Stimulated activated CD4-positive, alpha-beta T cell treated with anti-CD3 and anti-CD28 coated beads, Interleukin-15, amount 100 ng/mL, for 1 hour (primary cell): ENCODE measurements at places on chromosomes 7 and 10.
A peak's percentile ranks its signal among the peaks of the same experiment; 100 is the strongest.

- DNase-seq, result no peak
Observed at GRCh38 chr7:154644366-154644765, 358.6 kb downstream of the PAXIP1 start.

DNA sequence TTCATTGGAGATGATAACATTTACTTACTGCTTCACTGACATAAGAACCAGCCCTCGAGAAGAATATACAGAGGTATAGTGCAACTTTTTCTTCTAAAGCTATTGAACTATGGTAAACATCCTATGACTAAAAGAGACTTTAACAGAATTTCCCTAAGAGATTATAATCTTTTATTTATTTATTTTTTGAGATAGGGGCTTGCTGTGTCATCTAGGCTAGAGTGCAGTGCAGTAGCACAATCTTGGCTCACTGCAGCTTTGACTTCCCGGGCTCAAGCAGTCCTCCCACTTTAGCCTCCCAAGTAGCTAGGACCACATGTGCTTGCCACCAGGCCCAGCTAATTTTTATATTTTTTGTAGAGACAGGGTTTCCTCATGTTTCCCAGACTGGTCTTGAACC is 258.5 kb upstream of the FERD3L start:
- DNase-seq, result no peak

DNA sequence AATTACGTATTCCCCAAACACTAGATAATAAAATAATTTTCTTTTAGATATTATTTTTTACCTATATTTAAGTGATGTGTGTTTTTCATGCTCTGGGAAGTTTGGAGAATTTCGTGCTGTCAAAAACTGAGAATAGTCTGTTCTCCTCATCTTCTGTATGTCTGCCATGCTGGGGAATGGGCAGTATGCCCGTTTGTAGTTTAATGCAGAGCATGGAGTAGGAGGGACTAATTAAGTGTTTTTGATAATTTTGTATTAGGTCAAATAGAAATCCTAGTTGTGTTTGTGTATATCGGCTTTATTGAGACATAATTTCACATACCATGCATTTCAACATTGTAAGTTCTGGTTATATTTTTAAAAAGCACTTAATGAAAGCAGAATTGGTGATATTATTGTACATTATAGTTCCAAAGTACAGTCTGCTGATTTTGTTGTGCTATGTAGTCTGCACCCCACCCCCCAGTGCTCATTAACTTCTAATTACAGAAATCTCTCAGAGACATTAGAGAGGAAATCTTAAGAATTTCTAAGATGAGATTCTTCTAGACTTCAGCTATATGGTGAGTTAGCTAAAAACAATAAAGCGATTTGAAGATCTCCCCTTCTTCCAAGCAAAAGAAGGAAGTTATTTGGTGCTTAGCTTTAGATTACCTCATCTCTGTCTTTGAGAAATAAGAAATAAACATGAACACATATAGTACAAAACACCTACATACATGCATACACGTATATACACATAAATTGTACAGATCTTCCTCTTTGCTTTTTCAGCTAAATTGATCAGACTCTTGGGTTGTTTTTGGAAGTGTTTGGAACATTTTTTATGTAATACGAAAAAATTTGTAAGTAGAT is 22.2 kb downstream of the ZRANB1 start:
- DNase-seq, result no peak

GRCh38 chr10:72855790-72856189 is 37.7 kb upstream of the OIT3 start:
- DNase-seq, result no peak

- DNase-seq, result no peak
Observed at GRCh38 chr7:80858141-80858903, 60.5 kb downstream of the SEMA3C start.

- DNase-seq, result no peak
Observed at GRCh38 chr7:149621776-149622175, 124.2 kb upstream of the ZNF746 start.

DNA sequence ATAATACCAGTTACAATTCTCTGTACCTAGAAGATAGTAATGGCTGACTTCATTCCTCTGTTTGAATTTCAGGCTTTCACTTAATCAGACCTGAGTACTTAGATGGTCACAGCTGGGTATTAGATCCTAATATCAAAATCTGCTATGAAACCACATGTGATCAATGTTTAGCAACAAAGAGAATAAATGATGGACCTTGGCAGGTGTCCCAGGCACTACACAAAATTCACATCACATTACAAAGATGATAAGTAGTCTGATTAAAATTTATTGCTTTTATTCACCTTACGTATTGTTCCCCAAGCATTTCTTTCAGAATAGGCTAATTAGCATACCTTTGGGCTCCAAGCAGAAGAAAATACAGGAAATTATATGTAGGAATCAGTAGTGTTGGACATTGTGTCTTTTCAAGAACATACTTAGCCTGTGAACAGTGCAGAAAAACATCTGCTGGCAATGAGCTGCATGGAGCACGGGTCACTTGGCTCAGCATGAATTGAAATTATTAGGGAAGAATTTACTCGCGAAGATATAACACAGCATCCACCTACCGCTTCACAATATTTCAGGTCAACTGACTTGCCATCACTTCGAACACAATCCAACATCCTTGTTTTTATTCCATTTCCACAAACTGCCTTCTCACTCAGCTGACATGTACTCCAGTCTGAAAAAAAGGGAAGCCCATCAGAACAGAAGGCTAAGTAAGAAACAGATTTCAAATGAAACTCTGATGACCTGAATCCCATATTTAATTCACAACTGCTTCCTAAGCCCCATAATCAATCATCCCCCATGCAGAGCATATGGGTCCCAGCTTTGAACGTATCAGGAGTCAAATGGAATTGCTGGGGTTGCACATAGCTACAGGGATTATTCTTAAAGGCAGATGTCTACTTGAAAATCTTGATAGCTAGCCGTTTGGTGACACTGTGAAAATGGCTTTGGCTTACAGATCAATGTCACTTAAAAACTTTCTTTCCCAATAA is 421.0 kb downstream of the THSD7A start:
- no peak for DNase-seq

DNA sequence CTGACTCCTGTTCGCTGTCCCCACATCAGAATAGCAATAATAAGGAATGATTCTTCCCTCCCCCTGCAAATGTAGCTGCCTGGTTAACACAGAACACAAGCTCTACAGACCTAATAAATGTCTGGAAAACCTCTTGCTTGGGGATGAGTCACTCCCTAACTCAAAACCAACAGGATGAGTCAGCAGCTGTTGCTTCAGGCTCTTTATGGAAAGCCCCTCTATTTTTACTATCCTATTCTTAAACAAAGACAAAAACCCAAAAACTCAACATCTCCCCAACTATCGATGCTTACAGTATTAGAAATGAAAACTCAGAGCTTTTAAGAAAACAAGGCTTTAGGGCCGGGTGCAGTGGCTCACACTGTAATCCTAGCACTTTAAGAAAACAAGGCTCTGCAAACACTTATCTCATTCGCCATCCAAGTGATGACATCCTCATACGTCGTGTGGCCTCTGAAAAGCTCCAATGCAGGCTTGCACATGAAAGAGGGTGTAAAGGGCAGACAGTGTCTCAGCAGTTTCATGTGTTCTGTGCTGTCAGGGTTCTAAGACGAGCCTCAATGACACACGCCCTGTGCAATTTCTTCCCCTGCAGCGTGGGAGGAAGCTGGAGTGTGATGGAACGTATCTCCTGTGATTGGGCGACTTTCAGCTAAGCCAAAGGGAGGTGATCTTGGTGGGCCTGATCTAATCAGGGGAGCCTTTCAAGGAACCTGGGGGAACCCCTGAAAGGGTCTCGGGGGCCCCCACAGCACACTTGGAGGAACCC is 70.1 kb downstream of the AMZ1 start:
- DNase-seq, result peak; percentile 45

DNA sequence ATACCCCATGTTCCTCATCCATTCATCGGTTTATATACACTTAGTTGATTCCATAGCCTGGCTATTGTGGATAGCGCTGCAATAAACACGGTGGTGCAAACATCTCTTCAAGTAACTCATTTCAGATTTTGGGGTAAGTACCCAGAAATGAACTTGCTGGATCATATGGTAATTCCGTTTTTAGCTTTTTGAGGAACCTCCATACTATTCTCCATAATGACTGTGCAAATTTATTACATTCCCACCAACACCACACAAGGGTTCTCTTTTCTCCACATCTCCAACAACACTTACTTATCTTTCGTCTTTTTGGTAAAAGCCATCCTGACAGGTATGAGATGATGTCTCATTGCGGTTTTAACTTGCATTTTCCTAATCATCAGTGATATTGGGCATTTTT is 3.7 kb downstream of the NPFFR1 start:
- DNase-seq, result no peak

GRCh38 chr7:13955494-13955893 is 34.0 kb downstream of the ETV1 start:
- no peak for DNase-seq

- DNase-seq, result no peak
Observed at GRCh38 chr10:105328503-105329133, 687.5 kb downstream of the SORCS3 start.

- peak; percentile 85 for DNase-seq
Observed at GRCh38 chr10:98134431-98135221, at the start of gene R3HCC1L. Gene R3HCC1L, plus strand, starts transcription at chr10:98134657. Its CDS starts 73,458 bp downstream, at chr10:98208115.

GRCh38 chr7:135706038-135706742 is 21.8 kb downstream of the SLC13A4 start:
- no peak for DNase-seq

- DNase-seq, result no peak
Observed at GRCh38 chr10:18683427-18683826, 24.2 kb downstream of the ARL5B start.

GRCh38 chr7:117044664-117045063 is 91.4 kb downstream of the ST7 start:
- DNase-seq, result no peak

DNA sequence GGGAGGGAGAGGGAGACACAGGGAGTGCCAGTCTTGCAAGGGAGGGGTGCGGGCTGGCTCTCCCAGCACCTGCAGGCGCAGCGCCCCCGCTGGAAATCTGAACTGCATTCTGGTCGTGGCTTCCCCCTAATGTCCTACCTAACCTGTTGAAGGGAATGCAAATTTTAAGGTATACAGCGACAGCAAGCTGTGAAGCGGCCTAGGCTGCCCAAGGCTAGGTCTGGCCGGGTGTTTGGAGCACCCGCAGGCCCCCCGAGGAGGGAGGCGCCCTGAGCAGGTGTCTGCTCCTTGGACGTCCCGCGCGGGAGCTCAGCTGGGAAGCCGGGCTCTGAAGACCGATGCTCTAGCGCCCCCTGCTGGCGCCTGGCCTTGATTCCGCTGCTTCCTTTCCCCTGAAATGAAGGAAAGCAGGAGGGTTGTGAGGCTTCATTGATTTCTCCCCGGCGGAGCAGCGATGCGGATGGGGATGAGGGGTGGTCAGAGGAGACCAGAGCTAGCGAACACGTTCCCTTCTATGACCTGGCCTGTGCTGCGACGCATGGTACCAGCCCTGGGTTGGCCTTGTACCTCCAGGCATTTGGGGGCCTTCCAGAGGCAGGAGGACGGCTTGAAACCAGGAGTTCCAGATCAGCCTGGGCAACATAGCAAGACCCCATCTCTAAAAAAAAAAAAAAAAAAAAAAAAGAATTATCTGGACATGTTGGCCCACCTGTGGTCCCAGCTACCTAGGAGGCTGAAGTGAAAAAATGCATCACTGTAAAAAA is 601.3 kb downstream of the GALNT17 start:
- no peak for DNase-seq

DNA sequence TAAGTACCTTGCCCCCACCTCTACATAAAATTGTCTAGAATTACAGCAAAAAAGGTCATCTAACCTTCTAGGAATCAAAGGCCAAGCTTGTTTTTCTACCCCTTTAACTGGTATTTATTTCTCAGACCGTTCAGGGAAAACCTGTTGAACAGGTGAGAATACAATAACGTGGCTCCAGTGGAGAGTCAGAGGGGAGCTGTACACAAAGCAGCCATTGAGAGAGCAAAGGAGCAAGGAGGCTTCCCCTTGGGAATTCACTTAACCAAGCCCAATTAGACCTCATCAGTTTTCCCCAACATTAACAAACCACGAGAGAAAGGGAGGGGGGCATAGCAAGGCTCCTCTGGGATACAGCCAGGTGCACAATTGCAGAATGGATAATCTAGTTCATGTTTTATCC is 101.9 kb downstream of the ELMO1 start:
- DNase-seq, result no peak

- DNase-seq, result no peak
Observed at GRCh38 chr10:46550076-46550790, 6.2 kb downstream of the GPRIN2 start.

DNA sequence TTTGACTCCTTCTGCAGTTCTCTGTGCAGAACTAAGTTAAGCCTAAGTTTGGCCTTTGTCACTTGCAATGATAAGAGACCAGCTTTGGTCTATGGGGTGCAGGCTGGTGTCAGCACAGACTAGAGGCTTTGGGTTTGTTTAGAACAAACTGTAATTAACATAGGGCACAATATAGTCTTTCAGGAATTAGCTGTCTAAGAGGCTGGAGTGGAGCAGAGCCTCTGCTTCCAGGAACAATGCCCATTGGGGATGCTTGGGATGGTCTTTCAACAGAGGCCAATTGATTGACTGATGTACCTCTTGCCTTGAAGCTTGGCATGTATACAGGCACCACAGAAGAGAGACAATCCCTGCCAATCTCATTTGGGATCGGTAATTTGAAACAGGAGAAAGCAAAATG is 4.7 kb downstream of the SUFU start:
- DNase-seq, result no peak

DNA sequence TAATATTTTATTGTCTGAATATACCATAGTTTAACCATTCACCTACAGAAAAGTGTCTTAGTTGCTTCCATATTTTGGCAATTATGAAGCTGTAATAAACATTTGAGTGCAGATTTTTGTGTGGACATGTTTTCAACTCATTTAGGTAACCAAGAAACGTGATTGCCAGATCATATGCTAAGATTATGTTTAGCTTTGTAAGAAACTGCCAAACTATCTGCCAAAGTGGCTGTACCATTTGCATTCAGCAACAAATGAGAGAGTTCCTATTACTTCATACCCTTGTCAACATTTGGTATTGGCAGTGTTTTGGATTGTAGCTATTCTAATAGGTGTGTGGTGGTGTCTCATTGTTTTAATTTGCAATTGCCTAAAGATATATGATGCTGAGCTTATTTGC is 233.5 kb downstream of the TMEM26 start:
- DNase-seq, result no peak

DNA sequence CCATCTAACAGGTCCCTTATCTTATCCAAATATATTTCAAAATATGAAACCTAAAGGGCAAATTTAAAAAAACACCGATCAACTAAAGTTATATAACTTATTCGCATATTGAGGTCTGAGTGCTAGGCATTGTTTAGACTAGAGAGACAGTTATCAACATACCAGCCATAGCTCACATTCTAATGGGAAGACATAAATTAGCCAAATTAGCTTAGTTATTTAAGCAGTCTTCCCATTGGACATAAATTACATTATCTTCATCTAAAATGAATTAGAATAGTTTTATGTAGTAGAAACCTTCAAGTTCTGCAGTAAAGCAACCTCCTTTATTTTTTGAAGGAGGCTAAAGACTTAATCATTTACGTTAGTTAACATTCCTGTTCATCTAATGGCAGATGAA is 17.4 kb downstream of the KIF5B start:
- DNase-seq, result no peak
